Endothelial cell (in vitro differentiated cells): ENCODE measurements at places on chromosomes 5 and 9.

DNA sequence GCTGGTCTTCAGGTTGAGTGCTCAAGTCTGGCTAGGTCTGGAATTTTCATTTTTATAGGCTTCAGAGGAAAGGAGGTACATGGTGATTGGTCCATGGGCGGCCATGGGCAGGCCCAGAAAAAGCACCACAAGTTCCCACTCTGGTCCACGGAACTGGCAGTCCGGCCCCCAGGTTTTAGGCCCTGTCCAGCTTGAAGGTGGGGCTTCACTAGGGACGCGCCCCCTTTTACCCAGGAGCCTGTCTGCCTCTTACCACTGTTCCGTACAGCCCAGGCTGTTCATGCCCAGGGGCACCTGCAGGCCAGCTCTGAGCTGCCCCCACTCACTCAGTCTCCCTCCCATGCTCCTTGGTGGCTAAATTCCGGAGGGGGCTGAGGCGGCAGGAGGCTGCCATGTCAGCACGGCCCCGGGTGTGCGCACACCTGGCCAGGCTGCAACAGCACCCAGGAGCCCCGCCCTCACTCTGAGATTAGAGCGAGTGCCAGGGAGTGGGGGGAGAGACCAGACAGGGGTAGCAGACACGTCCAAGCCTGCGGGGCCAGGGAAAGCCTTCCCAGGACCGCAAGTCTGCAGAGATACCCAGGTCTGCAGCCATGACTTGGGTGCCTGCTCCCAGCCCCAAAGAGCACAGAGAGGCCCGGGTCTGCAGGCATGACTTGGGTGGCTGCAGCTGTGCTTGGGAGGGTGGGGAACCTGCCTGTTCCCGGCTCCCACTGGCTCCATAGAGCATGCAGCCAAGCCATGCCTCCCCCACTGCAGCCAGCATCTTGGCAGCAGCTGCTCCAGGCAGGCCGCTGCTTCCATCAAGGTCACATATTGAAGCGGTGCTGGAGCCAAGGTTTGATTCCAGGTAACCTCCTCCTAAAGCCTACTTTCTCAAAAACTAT lies 390.2 kb upstream of the SGCD start:
- no peak for DNase-seq

DNA sequence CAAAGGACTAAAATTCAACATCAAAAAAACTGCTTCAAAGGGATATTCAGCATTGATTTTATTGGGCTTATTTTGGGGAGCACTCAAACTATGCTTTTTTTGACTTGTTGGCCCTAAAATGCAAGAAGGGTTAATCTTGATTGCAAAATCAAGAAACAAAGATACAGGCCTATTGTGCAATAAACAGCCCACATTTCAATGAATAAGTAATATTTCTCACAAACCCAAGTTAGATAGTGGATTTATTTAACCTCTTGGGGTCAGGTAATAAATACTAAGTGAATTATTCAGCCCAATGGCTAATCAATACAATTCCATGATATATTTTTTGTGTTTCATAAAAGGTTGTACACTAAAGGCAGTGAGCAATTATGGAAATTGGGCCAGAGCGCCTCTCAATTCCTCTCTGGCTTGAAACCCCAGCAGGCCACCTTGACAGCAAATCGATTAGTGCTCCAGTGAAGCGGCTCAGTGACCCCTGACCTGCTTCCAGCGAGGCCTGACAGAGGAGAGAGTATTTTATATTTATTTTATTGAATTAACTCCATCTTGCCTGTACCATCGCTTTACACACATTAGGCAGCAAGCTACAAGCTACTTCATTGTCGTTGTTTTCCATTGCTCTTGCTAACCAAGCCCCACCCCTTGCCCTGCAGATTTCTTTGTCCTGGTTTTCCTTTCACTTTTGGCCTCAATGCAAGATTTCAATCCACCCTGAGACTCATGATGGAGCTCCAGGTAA lies 65.5 kb downstream of the EBF1 start:
- no peak for DNase-seq

DNA sequence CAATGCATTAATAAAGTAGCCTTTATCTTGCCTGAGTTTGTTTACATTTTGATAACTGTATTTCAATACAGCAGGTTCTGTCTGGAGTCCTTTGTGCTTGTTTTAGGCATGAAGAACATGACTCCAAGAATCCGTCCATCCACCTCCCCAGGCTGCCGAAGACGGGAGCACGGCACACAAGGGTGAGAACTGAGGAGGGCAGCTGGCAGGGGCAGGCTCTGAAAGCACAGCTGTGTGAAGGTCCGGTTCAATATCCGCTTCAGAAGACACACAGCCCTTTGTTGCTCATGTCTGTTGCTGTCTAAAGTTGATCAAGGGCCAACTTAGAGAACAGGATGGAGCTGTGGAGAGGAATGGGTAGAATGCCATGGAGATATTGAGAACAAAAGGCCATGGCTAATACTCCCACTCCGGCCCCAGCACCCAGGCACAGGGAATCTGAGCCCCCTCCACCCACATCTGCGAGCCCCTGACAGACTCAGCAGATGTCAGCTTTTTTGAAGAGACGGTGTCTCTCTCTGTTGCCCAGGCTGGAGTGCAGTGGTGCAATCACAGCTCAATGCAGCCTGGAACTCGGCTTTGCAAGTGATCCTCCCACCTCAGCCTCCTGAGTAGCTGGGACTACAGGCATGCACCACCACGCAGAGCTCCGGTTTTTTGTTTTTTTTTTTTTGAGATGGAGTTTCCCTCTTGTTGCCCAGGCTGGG lies 58.5 kb upstream of the GNE start:
- no peak for DNase-seq

- no peak for DNase-seq
Measured at GRCh38 chr9:16033921-16034691, 481.3 kb downstream of the CCDC171 start.

GRCh38 chr9:84140535-84141101 lies 160.0 kb downstream of the RMI1 start:
- DNase-seq = peak; percentile 12

GRCh38 chr5:169566202-169566601 lies 17.4 kb upstream of the SPDL1 start:
- no peak for DNase-seq
